ENCODE measurements at places on chromosomes 12 and 14. TPM values are rescaled to one million over a fixed set of nuclear protein-coding genes. Genes with fewer than 3 reads are reported as not detected.
A peak's percentile ranks its signal among the peaks of the same experiment; 100 is the strongest.

TOMM20L gene
- total RNA-seq, result not detected

GSG1 gene
- total RNA-seq, result not detected

DNA sequence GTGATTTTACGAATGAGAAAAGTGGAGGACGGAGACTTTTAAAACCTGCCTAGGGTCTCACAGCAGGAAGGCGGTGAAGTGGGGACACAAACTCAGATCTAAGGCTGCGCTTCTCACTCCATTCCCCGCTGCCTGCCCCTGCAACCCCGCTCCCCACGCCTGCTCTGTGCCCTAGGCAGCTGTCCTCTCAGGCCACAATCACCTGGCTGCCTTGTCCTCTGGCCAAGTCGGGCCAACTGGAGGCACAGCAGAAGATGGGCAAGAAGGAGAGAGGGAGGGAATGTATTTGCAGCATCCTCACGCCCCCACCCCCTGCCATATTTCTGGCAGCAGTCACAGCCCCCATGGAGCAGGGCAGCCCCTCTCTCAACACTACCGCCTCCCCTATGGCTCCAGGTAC is 94.9 kb downstream of the CHGA start:
- no peak for DNase-seq

HVCN1 gene
- 0.30 TPM for total RNA-seq

DCN gene
- total RNA-seq, result 16.5 TPM

DNA sequence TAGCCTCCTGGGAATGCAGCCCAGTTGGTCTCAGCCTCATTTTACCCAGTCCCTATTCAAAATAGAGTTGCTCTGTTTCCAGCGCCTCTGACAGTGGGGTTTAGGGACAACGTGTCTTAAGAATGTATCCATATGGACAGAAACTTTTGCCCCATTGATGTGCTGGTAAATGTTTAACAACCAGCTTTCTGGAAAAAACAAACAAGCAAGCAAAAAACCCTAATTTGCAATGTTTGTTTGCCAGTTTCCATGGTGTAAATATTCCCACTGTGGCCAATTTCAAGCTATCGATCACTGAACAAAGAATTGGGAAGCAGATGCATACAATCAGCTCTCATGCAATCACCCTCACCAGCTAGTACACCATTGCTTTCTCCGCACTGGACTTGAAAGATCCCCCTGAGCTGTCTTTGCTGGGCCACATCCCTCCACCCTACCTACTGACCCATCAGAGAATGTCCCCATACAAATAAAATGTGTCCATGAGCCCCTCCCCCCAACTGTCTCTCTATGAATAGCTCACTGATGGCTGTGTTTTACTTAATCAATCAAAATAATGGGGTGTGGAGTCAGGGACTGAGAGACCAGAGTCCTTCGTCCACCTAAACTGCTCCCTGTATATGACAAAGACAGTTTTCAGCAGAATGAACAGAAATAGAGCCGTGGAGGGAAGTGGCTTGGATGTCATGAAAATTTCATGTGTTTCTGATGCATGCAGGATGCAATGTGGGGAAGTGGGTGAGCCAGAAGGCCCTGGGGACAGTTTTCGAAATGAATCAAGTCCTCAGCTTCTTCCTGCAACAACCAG is 40.8 kb downstream of the CCDC60 start:
- no peak for DNase-seq

GRCh38 chr14:69049675-69050074 is 70.6 kb upstream of the ACTN1 start:
- DNase-seq, result peak; percentile 54

- no peak for DNase-seq
Observed at GRCh38 chr14:65153101-65153500, 50.8 kb upstream of the MAX start.

DNA sequence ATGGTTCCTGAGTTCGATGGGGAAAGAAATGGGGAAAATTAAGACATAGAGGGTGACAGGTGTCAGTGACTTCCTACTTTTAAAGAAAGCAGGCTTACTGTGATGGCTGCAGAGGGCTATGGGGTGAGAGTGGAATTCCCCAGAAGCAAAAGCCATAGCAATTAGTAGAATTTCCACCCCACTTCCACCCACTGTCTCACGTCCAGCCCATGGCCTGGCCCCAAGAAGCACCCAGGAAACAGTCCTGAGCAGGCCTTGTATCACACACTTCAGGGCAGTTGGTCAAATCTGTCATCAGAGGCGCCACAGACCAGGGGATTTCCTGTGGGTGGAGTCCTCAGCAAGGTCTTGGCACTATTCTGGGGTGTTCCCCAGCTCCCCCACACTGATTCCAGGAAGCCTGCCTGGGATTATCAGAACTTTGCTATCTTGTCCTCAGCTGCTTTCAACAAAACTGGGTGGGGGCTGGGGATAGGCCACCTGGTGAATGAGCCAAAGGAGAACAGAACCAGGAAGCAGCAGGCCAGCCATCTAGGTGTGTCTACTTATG is 120.1 kb upstream of the CCND2 start:
- no peak for DNase-seq

KRT75 gene
- total RNA-seq, result 0.02 TPM

GRCh38 chr12:21718403-21718802 is 56.1 kb downstream of the KCNJ8 start:
- DNase-seq, result no peak

DNA sequence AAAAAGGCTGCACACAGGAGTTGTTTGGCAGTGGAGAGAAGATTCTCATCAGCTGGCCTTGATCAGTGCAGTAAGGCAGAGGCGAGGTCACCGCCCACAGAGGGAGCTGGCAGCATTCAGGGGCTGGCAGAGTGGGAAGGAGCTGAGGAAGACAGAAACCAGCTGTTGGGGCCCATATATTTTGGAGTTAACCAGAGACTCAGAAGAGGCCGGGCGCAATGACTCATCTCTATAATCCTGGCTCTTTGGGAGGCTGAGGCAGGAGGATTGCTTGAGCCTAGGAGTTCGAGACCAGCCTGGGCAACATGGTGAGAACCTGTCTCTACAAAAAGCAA is 17.7 kb downstream of the SMCO2 start:
- DNase-seq, result peak; percentile 37

DNA sequence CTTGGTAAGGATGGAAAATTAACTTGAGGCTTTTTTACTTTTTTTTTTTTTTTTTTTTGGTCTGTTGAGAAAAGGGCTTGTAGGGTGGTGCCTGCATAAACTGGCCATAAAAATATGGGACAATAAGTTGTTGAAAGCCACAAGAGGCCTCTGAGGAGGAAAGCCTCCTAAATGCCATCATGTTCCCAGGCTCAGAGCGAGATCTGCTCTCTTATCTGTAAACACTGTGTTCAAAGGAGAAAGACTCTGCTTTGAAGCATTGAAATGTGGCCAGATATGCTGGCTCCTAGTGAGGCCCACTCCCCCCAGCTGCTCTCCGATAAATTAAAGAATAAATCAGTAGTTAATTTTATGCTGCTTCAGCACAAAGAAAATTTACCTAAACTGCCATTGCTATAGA is 504.9 kb downstream of the DIO2 start:
- DNase-seq, result no peak

DNA sequence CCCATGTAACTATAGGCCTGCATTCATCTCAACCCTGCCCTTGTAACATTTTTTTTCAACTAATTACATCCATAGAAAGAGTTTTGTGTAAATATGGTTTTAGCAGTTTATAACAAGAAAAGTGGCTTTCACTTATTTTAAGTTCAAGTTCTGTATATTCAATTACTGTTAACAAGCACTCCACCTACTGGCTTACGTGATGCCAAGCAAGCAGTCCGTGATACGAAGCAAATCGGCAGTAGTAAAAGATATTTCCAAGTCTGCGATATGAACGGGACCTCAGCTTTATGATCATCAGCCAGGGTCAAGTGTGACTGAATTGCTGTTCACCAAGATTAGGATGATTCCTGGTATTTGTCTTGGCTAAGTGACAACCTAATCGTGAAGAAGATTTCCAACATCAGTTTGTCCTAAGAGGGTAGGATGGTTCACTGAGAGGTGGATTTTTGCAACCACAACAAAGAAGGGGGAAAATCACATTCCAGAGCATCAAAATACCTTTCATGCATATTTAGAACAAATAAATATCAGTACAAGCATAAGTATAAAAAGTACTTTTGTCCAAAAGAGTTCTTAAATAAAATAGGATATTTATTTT is 456.2 kb downstream of the FOXG1 start:
- peak; percentile 65 for DNase-seq

DNA sequence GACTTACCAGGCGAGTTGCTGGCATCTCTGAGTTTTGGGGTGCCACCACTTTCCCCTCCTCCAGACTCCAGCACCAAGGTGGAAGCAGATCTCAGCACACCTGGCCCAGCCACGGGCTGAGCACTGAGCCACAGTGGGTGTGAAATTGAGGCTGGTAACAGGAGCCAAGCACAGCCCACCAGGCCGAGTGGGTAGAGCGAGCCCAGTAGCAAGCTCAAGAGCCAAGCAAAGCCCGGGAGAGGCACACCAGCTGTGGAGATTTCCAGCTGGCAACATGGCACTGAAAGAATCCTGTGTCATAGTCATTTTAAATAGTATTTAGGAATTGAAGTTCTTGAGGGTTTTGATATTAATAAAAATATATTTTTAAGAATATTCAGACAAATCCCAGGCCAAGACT is 596.2 kb upstream of the TMEM132C start:
- DNase-seq, result no peak

- DNase-seq, result peak; percentile 10
Observed at GRCh38 chr14:104604458-104605449, at the start of gene TMEM179. Gene TMEM179, minus strand, starts transcription at chr14:104604772. Its CDS starts 31 bp downstream, at chr14:104604741.

- DNase-seq, result no peak
Observed at GRCh38 chr12:28787151-28787550, 361.9 kb upstream of the FAR2 start.

DNA sequence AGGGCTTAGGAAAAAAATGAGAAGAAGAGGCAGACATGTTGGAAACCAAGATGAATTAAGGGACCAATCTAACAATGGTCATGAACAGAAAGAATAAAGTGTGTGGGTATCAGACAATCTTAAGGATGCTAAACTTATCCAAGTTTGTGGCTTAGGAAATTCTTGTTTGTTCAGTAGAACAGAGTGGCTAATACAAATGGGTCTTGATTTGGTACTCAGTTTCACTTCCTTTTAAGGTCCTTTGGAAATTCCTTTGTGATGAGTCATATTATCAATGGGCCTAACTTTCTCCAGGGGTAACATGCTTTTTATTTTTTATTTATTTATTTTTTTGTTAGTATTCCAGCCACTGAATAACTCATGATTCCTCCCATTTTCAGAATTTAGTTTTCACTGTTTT is 1154.7 kb upstream of the FLRT2 start:
- no peak for DNase-seq

KLRG1 gene
- total RNA-seq, result not detected

GRCh38 chr12:125487336-125487735 is 422.1 kb downstream of the AACS start:
- no peak for DNase-seq

- DNase-seq, result no peak
Observed at GRCh38 chr12:122947352-122947792, 18.9 kb downstream of the ABCB9 start.

OAS2 gene
- 362 TPM for total RNA-seq

ATF7IP gene
- total RNA-seq, result 35.7 TPM

CLEC4C gene
- not detected for total RNA-seq

DNA sequence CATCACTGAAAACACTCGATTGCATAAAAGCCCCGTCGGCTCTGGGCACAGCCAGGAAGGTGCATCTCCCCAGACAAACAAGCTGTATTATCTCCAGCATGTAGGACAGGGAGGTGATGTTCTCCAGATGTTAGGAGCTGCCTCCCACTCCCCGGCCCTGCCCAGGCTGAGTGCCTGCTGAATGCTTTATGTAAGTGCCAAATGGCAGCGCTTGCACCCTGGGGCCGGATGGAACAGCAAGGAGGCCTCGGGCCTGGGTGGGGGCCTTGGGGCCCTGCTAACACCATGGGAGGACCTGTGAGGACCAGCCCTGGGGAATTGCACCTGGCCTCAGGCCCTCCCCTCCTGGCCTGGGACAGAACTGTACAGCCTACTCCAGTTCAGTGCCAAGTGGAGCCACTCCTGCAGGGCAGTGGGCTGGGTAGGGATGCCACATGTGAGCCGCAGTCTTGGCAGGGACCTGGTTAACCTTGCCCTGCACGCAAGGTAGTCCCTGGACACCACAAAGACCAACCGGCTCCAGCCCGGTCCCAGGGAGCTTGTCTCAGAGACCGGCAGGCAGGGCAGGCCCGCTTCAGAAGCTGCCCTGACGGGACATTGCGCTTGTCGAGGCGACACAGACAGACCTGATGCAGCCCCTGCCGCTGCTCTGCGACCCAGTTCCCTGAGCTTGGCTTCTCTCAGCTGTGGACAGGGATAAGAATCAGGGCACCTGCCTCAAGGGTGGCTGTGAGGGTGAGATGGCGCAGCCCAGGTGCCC is 35.3 kb upstream of the PPP1R13B start:
- DNase-seq, result no peak

CCDC197 gene
- total RNA-seq, result not detected

GRCh38 chr12:51972422-51972812 is 20.9 kb downstream of the ACVR1B start:
- DNase-seq, result no peak

GRCh38 chr14:32383364-32384009 is 54.4 kb downstream of the AKAP6 start:
- DNase-seq, result no peak

DNA sequence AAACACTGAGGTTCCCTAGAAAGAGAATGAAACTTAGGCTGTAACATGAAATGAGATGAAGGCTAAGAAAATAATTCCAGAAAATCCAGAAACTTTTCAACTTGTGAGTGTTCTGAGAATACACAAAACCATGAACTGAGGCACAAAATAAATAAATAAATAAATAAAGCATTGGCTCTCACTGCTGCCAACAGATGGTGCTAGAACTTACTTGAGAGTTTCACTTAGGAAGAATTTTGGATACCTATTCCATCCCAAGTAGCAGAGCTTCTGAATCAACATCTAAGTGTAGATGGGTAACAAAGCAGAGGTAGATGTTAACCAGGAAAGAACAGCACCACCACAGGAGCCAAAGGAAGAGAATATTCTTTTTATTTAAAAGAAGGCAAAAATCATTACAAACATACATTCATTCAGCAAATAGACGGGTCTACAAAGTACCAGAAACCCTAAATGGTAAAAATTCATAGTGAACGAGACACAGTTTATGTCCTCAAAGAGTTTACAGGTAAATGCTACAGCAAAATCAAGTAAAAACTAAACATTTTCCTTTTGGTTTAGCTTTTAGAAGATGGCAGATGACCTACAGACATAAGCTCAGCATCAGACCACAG is 16.7 kb downstream of the EPS8 start:
- peak; percentile 48 for DNase-seq

- no peak for DNase-seq
Observed at GRCh38 chr14:64768401-64769095, 64.3 kb downstream of the PLEKHG3 start.

DNA sequence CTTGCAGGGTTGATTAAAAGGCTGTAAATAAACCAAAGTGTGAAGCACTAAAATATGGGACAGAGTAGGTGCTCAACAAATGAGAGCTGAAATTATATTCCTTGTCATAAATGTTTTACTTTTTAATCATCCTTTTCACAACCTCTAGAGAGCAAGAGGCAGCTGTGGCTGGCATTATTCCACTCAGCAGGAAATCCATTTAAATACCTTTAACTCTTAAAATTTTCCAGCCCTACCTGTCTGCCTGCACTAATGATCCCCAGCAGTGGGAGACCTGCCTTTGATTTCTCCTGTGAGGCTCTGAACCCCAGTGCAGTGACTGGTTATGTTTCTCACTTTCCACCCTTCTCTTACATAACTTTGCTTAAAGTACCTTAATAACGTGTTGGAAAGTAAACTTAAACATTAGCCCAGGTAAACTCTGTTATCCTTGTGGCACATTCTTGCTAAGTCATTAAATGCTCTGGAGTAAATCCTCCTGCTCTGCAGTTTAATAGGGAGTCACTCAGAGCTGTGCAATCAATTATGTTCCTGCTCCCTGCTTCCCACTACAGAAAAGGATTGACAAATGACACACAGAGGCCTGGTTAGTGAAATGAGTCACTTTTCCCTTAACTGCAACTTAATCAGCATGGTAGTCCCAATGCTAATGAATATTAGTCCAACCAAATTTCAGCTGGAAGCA is 755.7 kb upstream of the USP15 start:
- no peak for DNase-seq
